ENCODE measurements at places on chromosomes 7 and 10. TPM values are rescaled to one million over a fixed set of nuclear protein-coding genes. Genes with fewer than 3 reads are reported as not detected.

ADCY1 gene
- 0.56 TPM for total RNA-seq

CPA2 gene
- 0.17 TPM for total RNA-seq

- no peak for DNase-seq
Observed at GRCh38 chr10:44593952-44594351, 209.1 kb upstream of the CXCL12 start.

DNA sequence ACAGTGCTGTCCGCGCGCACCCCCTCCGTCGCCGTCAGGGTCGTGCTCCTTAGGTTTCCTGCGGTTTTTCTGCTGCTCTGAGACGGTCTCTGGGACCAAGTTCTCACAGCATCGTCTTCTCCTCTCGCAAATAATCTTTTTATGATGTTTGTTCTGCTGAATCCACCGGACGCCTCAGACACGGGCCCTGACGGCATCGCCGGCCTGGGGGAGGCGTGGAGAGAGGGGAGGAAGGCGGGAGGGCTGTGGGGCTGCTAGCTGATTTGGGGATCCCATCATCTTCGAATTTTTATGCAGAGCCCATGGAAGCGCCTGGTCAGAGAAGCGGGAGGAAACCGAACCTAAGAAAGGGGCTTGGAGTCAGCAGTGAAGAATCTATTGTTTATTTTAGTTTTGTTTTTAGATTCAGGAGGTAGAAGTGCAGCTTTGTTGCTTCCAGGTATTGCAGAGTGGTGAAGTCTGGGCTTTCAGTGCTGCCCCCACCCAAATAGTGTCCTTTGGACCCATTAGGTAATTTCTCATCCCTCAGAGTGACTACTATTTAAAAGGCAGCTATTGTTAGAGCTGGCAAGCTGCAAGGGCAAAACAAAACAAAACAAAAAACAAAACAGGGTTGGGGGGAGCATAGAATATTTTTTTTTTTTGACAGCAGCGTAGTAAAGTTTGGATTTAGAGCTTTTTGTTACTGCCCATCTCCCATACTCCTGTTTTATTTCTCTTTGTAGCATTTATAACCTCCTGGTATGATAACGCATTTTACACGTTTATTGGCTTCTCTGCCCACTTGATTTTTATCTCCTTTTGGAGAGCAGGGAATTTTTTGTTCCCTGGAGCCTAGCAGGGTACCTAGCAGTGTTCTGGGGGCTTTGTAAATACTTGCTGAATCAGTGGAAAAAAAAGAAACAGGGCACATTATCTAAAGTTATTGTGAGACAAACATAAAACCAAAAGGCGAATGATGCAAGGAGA lies 92.6 kb downstream of the SPAG6 start:
- no peak for DNase-seq

DNA sequence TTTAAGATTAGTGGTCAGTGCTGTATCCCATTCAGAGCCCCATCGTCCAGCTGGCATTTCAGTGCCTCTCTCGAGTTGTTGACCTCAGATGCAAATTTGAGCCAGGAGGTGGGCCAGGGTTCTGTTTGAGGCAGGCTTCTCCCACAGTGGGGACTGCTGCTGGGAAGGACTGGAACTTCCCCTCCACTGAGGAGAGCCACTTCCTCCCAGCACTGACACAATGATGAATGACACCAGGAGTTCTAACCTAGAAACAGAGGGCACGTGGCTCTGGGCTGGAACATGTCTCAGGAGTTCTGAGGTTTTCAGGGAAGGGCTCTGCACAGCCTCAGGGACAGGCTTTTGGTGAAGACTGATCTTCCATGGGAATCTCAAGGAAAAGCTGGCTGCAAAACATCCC lies 18.3 kb upstream of the BTBD16 start:
- DNase-seq: no peak
